ENCODE measurements at places on chromosomes 4 and X.

- DNase-seq: no peak
These were observed 111.0 kb downstream of the PGRMC2 start for GRCh38 chr4:128176643-128177042.

GRCh38 chr4:69075061-69075792, 21.0 kb upstream of the UGT2B7 start:
- no peak for DNase-seq

DNA sequence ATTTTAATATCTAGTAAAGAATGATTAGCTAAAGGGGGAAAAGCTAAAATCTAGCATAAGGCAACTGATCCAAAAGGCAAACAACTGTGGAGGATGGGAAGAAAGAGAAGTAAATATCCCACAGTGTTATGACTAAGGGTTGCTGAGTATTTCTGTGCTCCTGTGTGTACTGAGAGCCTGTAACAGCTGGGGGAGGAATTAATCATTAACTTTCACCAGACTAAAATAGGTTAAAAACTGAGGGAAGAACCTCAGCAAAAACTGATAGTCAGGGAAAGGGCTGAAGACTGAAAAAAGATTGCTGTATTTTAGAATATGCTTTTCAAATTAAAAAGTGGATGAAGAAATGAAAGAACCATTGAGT, 365.9 kb downstream of the CXXC4 start:
- DNase-seq: no peak

- DNase-seq: no peak
These were observed 55.6 kb downstream of the HAUS3 start for GRCh38 chr4:2186133-2186864.

DNA sequence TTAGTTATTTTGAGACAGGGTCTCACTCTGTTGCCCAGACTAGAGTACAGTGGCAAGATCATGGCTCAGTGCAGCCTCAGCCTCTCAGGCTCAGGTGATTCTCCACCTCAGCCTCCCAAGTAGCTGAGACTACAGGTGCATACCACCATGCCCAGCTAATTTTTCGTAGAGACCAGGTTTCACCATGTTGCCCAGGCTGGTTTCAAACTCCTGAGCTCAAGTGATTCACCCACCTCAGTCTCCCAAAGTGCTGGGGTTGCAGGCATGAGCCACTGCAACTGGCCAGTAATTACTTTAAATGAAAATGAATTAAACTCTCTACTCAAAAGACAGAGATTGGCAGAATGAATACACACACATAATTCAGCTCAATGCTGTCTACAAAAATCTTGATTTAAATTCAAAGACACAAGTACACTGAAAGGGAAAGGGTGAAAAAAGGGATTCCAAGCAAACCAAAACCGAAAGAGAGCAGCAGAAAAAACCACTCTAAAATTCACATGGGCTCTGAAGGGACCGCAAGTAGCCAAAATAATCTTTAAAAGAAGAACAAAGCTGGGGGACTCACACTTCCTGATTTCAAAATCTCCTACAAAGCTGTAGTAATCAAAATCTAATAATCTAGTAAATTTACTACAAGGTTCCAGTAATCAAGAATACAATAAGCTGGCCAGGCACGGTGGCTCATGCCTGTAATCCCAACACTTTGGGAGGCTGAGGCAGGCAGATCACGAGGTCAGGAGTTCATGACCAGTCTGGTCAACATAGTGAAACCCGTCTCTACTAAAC, 11.8 kb upstream of the SPON2 start:
- no peak for DNase-seq

GRCh38 chr4:7894098-7894676, 45.5 kb downstream of the AFAP1 start:
- no peak for DNase-seq

DNA sequence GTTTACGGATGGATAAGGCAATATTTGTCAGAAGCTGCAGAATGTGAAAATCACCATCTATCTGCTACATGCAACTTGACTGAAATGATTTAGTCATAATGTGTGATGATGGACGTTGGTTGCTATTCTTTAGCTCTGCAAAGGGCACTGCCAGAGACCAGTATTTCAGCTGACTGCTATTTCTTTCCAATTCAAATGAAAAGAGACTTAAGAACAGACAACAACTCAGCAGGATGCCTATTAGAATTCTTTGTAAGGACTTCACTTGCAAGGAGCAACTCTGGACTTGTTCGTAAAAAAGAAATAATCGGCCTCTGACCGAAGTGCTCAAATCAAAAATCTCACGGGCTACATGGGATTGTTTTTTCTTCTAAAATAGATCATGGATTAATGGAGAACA, 262.7 kb downstream of the DHX15 start:
- no peak for DNase-seq

GRCh38 chr4:145298885-145299284, 118.5 kb upstream of the OTUD4 start:
- no peak for DNase-seq

DNA sequence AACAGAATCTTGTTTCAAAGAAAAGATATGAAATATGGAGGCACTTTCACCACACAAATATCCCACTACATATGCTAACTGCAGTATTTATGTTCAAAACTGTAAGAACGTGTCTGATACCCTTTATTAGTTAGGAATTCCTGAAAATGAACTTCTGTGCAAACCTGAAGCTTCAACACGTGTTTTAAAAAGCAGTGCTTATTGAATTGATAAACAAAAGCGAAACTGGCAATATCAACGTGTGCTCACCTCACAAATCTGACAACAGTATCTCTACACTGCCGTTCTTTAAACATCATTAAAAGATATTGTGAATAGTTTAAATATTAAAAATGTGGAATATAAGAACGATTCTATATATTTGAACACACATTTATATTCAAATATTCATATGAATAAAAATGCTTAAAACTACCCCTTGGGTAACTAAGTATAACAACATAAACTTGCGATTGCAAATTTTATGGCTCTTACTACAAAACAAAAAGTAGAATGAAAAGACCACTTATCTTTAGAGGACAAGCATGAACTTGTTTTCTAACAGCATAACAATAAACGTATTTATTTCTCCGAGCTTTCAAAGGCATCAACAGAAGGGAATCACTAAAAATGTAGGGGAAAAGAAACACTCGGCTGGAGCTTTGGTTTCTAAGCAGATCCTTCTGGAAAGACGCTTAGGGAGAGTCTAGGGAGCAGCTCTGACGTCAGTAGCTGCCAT, at the start of gene LRP2BP:
TSS of gene LRP2BP (minus strand) at position 687 of the 718 bp plus-strand sequence. CDS start 17,738 bp downstream, outside the sequence.
- DNase-seq: no peak

GRCh38 chrX:119427024-119427794, 28.1 kb downstream of the SLC25A43 start:
- no peak for DNase-seq

DNA sequence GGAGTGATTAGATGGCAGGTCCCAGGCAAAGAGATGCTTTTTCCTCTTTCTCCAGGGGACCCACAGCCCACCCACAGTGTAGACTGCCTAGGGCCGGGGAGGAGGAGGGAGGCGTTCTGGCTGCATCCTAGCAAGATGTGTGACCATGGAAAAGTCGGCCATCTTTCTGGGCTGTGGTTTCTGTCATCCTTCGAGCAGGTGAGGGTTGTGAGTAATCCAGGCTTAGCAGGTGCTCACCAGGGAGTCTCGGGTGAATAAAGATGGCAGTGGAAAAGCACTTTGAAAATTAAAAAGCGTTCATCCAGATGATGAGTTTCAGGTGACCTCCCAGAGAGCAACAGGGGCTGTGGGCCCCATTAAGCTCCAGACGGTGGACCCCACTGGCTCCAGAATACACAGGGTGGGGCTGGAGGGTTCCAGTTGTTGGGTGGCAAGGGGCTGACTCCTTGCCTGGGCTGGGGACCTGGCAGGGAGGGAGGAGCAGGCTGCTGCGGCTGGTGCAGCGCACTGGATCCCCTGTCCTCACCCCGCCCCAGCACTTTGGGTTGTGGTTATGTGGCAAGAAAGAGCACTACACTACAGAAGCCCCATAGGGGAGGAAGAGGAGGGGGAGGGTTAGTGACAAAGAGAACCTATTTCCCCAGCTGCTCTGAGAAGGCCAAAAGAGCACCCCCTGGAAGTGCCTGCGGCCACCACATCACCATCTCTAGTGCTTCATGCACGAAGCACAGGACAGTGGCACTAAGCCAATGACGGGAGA, 23.7 kb downstream of the ELF4 start:
- no peak for DNase-seq

GRCh38 chrX:136549226-136549625, 17.2 kb downstream of the VGLL1 start:
- DNase-seq: no peak

DNA sequence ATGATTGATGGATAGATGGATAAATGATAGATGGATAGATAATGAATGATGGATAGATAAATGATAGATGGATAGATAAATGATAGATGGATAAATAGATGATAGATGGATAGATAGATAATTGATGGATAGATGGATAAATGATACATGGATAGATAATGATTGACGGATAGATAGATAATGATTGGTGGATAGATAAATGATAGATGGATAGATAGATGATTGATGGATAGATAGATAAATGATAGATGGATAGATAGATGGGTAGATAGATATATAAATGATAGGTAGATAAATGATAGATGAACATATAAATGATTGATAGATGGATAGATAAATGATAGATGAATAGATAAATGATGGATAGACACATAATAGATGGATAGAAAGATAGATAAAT, 49.5 kb upstream of the SHOX start:
- no peak for DNase-seq

DNA sequence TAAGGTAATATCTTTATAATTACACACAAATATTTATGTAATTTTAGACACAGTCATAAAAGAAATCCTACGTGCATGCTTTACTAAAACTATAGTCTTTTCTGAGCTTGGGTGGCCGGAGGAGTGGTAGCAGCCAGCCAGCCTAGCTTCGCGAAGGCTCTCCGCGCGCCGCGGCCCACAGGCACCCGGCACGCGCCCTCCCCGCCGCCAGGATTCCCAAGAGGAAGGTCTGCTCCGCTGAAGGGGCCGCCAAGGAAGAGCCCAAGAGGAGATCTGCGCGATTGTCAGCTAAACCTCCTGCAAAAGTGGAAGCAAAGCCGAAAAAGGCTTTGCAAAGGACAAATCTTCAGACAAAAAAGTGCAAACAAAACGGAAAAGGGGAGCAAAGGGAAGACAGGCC, 8.7 kb upstream of the PJA1 start:
- DNase-seq: peak; percentile 18

GRCh38 chrX:109812236-109812635, 79.2 kb upstream of the ACSL4 start:
- DNase-seq: no peak

GRCh38 chr4:146640021-146640464, 1.4 kb downstream of the POU4F2 start:
- no peak for DNase-seq

DNA sequence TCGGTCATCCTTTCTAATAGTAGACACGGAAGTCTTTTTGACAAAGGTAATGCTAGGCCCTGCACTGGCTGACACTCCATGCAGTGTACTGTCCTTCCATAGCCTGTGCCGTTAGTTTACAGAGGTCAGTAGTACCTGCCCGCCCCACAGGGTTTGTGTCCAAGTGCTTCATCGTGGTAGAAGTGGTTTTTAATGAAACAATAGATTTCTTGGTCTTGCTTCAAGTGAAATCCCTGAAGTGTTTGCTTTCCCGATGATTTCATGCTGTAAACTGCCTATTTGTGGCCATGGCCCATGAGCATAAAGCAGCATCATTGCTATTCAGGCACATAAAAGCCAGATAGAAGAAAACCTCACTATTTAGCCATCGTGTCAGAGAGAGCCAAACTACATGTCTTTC, 139.3 kb downstream of the GPR143 start:
- no peak for DNase-seq

GRCh38 chrX:153412746-153413720, 1.8 kb downstream of the ZFP92 start:
- no peak for DNase-seq

DNA sequence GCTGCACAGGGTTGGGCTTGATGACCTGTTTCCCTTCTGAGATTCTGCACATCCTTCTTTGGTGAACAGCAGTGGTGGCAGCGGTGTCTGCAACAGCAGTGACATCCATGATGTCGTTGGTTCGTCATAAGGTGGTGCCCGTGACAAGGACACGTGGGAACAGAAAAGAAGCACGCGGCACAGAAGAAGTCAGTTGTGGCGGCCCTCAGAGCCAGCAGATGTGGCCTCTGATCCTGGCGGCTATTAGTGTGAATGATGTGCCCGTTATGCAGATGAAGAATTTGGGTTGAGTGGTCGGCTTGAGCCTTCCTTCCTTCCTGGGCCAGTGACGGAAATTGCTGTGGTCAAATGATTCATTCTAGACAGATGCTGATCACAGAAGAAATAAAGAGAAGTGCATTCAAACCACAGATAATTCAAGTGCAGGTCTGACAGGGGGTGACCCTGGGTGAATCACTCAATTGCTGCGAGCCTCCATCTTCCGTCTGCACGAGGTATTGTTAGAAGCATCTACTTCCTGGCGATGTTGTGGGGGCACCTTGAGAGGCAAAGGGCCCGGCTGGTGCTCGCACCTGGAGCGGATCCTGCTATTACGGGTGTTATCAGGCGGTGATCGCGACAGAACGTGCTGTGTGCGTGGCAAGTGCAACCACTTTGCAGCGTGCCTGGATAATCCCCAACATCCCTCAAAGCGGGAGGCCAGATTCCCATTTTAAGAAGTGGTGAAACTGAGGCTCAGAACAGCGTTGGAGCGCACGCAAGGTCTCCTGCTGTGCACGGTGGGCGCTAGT, 215.2 kb upstream of the PSAPL1 start:
- DNase-seq: no peak

GRCh38 chr4:60657807-60658206, 542.3 kb upstream of the ADGRL3 start:
- DNase-seq: no peak

DNA sequence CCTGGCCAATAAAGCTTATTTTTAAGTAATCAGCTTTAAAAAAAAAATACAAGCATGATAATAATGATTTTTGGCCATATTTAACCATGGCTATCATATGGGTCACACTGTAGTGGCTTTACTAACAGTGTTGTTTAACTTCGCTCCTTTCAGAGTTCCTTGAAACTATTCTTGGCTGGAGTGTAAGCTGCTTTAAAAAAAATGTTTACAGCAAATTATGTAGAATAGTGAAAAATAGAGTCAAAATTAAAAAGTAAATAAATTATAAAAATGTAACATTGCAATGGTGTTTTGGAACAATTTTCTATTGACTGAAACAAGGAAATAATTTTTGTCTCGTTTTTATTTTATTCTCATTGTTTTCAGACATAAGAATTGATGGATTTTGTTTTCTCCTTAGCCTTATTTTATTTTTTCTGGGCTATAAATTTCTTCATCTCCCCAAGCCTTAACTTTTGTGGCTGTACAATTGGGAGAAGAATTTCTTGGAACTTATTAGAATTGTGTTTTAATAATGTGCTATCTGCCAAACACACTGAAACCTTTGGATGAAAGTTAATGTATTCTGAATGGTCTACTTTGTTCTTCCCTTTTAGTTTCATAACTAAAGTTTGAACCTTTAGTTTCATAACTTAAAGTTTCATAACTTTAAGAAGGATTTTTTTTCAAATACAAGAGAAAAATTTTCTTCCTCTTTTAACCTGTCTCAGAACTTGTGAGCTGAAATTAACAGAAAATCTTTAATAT, 182.0 kb downstream of the ARHGAP24 start:
- no peak for DNase-seq

- DNase-seq: no peak
These were observed 213.5 kb upstream of the CLNK start for GRCh38 chr4:10898072-10898471.

- peak; percentile 93 for DNase-seq
These were observed at the start of gene EPHA5 for GRCh38 chr4:65670331-65671031. TSS of gene EPHA5 (minus strand) at chr4:65670489. CDS start at chr4:65669742, 747 bp downstream.

- no peak for DNase-seq
These were observed 582.4 kb upstream of the FAM241A start for GRCh38 chr4:111562826-111563225.

GRCh38 chrX:39472161-39472560, 625.6 kb downstream of the BCOR start:
- DNase-seq: no peak

- no peak for DNase-seq
These were observed 11.6 kb downstream of the PDZD4 start for GRCh38 chrX:153818571-153819383.

Data from vagina (tissue), 2 donors.